T-helper 9 cell (primary cell): ENCODE measurements at places on chromosomes 16 and 17.

DNA sequence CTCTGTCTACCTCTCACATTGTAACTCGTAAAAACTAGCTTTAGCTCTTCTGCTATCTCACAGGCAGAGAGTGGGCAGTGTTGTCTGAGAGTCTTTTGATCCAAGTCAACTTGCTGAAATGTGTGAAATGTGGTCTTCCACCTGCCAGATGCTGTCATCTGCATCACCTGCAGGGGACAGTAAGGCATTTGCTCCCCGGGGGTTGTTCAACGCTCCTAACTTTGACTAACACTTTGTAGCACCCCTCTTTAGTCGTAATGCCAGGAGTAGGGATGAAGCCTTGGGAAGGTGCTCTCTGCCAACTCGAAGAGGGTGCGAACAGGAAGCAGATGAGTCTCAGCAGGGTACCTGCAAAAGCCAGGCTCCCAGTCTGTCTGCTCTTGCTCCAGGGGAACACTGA, 36.1 kb downstream of the SNX11 start:
- no peak for DNase-seq

DNA sequence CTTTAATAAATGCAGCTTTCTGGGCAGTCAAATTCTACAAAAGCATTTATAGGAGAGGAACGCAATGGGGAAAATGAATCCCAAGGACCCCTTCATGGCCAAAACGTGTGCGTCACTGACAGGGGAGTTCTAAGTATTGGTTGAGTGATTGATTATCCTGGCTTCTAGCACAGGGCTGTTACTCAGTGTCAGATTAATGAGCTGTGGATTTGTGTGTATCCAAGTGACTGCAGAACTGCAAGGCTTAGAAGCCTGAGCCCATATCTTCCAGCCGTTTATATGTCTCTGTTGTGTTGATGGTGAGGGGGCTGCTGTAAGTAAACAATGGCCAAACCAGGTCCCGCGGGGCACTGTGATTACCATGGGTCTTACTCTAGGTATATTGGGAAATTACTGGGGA, 129.4 kb downstream of the SHISA9 start:
- no peak for DNase-seq

- DNase-seq, result no peak
Observed at GRCh38 chr17:76689859-76690258, 20.9 kb downstream of the MXRA7 start.

DNA sequence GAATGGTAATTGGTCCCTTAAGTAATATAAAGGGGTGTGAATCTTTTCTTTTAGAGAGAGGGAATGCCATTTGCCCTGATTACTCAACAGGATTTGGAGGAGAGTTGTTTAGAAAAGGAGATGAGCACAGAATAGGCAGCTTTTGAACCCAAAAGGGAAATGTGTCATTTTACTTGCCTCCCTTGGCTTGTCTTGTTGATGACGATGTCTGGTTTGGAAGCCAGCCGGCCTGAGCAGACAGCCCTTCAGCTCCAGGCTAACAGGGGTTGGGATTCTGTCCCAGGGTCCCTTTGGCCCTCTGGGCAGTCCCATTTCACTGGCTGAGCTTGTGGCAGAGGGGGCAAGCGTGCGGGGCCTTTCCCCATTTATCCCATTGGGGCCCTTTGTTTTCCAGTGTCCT, 22.3 kb upstream of the PRKAR1A start:
- DNase-seq, result no peak

- DNase-seq, result no peak
Observed at GRCh38 chr17:34895383-34895782, 65.9 kb downstream of the CCT6B start.

DNA sequence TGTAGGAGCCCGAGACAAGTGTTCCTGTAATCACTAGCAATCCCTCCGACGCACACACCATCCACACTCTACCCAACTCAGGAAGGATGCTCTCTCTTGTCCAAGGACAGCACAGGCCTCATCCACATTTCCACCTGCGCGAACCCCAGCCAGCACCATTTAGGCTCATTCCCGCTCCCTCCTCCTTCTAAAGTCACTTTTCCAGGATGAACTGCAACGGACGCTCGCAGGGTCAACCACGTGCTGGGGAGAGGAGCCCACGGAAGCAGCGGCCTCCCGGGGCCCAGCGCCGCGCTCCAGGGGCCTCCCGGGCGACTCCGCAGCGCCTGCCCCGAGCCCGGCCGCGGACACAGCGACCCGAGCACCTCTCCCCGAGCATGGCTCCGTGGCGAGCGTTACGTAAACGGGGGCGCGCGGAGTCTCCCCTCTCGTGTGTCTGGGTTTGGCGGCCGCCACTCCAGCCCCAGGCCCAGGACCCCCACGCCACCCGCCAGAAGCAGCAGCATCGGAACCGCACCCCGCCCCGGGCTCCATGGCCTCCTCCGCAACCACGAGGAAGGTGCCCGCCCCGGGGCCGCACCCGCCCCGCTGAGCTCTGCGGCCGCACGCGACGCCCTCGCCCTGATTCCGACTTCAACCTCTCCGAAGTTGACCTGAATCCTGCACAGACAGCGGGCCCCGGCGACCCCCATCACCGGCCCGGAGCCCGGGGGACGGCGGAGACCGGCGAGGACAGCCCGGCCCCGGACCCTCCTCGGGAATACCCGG, 668 bp downstream of the USP36 start:
- DNase-seq, result peak; percentile 41

- DNase-seq, result no peak
Observed at GRCh38 chr16:86472366-86472765, 38.0 kb upstream of the FOXF1 start.

- DNase-seq, result no peak
Observed at GRCh38 chr16:67594256-67594915, 32.1 kb downstream of the CTCF start.

- DNase-seq, result no peak
Observed at GRCh38 chr16:57485091-57485915, 990 bp downstream of the DOK4 start.

- no peak for DNase-seq
Observed at GRCh38 chr16:84507011-84507982, 2.8 kb upstream of the MEAK7 start.

DNA sequence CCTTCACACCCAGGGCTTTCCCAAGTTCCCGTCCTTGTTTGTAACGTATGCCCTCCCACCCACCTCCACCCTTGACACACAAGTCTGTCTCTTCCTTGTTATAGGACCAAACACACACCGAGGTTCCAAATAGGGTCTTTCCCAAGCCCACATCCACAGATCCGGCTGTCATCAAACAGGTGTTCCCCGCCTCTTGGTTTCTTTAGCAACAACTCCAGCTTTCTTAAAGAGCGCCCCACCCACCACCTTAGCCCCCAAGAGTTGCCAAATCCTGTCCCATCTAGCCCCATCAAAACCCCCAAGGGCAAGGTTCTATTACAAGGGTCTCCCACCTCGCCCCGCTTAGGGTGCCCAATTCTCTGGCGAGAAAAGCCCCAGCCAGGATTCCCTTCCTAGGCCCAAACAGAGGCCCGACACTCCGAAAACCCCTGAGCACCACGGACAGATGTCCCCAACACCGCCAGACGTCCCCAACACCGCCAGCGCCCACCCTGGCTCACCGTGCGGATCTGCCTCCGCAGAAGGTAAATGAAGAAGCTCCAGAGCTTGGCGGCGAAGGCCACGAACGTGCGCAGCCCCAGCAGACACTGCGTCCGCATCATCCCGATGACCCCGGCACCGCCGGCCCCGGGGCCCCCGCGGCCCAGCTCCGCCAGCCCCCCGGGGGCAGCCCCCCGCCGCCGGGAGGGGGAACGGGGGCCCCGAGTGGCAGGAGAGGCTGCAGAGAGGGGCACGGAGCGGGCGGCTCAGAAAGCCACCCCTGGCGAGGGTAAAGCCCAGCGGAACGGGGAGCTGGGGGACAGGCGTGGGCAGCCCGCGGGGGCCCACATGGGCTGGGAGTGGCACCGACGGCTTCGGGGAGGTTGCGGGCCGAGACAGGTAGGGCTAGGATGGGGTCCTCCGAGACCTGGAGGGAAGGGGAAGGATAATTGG, 573 bp downstream of the CTDNEP1 start:
- no peak for DNase-seq

GRCh38 chr17:36980280-36980761, 31.6 kb downstream of the AATF start:
- DNase-seq, result no peak

DNA sequence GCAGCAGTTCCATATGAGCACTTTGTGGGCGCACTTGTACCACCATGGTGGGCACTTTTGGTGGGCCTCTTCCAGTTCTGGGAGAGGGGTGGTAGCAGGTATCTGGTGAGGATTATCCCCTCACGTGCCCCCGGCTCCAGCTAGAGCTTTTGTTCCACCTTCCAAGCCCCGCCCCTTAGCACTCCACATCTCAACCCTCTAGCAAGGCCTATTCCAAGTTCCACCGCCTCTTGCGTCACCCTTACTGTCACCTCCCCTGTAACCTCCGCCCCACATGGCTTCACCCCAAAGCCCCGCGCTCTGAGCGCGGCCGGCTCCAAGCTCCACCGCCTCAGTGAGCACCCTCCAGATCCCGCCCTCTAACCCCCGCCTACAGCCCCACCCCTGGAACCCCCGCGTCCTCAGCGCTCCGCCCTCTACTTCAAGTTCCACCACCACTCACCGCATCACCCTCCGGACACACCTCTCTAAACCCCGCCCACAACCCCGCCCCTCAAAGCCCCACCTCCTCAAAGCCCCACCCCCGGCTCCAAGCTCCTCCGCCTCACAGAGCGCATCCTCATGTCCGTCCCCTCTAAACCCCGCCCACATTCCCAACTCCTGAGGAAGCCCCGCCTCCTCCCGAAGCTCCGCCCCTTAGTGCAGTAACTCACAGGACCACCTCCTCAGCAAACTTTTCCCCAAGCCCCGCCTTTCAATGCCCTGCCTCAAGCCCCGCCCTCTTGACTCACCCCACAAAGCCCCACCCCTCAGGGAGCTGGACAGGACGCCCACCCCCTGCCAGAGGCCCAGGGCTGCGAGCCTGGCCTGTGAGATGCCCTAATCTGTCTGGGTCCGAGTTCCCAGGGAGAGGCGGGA, 11.1 kb downstream of the SCN4A start:
- DNase-seq, result peak; percentile 38

DNA sequence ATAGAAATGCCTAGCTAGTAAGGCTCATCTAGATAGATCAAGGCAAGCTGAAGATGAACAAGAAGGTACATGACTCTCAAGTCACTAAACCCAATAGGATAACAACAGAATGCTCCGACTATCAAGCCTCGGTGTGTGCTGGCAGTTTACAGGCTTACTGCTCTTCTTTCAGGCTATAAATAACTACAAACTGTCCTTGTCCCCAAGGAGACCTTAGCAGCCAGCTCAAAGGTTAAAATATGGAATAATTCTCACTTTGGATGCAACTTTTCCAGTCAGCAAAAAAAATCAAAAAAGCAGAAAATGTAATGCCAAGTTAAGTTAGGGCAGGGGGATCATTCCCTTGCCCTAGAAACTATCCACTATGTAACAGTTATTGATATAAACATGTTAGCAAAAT, 44.6 kb downstream of the SPOP start:
- DNase-seq, result no peak
